ENCODE measurements at places on chromosomes 11 and 22.
A peak's percentile ranks its signal among the peaks of the same experiment; 100 is the strongest.

DNA sequence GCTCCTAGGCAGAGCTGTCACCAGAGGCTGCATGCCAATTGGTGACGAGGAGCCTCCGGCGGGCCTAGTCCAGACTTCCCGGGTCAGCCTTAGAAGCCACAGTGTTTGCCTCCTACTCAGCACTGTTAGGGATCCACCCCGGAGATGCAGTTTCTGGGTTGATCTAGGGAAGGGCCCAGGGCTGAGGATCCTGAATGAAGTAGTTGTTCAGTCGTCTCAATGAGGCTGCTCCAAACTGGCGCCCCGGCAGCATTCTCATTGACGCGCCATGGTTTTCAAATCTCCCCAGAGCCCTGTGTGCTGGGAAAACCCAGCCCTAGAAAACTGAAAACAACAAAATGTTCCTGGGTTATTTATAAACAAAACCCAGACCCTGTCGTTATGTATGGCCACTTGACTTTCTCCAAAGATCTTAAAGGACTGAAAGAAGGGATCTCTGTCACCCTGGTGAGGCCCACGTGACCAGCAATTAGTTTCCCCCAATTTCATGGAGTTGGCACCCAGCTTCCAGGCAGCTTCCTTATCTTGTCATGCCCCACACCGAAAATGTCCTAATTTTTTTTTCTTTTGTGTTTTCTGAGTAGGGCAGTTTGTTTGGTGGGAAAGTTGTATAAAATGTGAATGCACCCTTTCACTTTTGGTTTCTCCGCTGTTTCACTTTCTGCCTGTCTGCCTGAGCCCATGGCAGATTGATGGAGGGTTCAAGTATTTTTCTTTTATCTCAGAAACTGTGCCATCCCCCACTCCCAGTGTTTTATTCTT lies 2.0 kb upstream of the EHD1 start:
- DNase-seq, result no peak

DNA sequence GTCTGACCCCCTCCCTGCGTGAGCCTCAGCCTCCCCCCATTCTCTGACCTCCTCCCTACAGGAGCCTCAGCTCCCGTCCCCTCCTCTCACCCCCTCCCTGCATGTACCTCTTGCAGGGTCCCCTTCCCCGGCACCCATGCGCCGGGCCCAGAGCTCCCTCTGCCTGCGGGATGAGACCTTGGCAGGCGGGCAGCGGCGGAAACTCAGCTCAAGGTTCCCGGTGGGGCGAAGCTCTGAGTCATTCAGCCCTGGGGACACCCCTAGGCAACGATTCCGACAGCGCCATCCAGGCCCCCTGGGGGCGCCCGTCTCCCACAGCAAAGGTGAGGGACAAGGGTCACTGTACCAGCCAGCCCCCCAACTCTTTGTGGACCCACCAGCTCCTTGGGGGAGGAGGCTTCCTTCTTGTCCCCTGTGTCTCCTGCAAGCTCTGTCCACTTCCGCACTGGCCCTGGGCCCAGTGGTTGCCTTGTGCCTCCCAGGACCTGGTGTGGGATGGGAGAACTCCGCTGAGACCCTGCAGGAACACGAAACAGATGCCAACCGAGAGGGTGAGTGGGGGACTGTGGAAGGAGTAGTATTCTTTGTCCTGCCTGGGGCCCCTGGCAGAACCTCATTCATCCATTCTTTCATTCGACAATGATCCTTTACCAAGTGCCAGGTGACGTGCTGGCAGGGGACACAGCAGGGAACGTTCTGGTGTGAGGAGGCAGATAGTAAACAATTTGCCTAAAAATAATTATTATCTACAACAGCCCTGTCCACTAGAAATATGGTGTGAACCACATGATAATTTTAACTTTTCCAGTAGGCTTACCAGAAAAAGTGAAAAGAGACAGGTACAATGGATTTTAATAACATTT lies 3.7 kb upstream of the RPS6KA4 start:
- DNase-seq, result peak; percentile 47

DNA sequence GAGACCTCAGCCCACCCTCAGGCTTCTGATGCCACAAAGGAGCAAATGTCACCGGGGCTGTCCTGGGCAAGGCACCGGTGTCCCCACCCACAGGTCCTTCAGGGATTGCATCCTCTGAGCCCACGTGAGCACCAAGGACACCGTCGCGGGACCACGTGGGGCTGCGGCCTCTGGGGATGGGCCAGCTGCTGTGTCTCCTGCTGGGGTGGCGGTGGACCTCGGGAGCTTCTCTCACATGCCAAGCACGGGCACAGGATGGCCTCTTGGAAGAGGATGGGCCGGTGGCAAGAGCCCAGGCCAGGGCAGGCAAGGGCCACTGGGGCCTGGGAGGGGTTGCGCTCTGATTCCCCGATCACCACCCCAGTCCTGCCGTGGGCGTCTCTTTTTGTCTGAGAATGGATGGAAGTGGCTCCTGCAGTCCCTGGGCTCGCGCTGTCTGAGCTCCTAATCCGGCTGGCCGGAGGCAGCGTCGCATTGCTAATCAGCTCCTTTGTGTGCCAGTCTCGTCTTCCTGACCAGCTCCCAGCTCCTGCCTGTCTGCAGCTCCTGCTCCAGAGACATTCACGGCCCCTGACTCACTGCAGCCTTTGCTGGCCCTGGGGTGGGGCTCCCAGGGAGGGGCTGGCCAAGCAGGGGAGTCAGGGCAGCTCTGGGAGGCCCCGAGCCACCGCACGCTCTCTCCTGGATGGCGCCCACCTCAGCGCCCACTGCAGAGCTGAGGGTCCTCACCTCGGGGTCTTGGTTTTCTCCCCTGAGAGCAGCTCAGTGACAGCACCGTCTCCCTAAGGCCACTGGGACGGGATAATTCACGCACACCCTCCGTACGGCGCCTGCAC lies 146.7 kb downstream of the CTTN start:
- DNase-seq, result no peak

DNA sequence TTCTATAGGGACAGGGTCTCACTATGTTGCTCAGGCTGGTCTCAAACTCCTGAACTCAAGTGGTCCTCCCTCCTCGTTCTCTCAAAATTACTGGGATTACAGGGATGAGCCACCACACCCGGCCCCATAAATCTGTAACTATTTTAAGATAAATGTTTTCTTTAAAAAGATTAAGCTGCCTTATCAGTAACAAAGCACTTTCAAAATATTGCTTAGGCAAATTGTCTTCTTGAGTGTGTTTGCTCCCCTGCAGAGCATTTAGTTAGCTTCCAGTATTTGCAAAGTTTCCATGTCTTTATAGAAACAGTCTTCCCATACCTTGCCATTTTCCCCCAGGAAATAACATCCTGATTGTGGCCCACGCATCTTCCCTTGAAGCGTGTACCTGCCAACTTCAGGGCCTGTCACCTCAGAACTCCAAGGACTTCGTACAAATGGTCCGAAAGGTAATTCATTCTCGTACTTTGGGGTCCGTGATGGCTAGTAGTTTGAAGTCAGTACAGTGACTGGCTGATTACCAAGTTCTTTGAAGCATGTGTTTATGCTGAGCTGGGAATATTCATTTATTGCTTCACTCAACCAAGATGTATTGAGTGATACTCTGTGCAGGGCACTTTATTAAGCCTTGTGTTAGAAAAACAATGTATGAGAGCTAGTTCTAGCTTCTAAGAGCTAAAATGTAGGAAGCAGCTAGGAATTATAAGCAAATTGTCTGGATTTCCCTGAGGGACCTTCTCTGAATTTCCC lies 30.4 kb upstream of the CRTAM start:
- no peak for DNase-seq

All from stimulated activated CD8-positive, alpha-beta memory T cell treated with anti-CD3 and anti-CD28 coated beads, Interleukin-15, amount 100 ng/mL, for 48 hours (primary cell).